ENCODE measurements at places on chromosomes 3 and 15.

DNA sequence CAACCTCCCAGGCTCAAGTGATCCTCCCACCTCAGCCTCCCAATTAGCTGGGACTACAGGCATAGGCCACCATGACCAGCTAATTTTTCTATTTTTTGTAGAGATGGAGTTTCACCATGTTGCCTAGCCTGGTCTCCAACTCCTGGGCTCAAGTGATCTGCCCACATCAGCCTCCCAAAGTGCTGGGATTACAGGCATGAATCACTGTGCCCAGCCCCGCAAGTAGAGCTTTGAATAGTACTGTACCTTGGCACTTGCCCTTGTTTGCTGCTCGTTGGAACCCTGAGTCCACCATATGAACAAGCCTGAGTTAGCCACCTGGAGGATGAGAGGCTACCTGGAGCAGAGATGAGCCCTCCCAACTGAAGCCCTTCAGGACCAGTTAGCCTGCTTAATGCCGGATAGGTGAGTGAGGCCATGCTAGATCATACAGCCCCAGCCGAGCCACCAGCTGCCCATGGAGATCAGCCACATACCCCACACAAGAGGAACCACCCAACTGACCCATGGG lies 267.9 kb downstream of the SHQ1 start:
- no peak for DNase-seq

DNA sequence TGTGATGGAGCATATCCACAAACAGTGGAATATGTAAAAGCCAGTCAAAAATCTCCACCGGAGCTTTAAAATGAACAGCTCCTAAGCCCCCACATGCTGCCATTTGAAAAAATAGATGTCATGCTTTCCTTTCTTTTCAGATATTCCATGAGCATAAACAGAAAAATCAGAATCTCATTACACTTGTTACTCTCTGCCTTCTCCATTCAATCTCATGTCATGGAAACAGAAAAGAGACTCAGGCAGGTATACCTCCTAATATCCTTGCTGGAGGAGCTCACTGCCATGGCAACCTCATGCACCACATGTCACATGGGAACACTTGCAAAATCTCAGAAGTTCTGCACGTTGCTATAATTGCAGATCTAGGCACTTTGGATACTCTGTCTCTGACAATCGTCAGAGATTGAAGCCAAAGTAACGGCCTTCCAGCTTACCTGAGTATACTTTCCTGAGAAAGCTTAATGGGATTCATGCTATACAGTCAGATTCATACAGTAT lies 317.0 kb upstream of the ADAMTS9 start:
- DNase-seq = no peak

GRCh38 chr3:128697341-128697740 lies 28.6 kb upstream of the RAB7A start:
- DNase-seq = no peak

DNA sequence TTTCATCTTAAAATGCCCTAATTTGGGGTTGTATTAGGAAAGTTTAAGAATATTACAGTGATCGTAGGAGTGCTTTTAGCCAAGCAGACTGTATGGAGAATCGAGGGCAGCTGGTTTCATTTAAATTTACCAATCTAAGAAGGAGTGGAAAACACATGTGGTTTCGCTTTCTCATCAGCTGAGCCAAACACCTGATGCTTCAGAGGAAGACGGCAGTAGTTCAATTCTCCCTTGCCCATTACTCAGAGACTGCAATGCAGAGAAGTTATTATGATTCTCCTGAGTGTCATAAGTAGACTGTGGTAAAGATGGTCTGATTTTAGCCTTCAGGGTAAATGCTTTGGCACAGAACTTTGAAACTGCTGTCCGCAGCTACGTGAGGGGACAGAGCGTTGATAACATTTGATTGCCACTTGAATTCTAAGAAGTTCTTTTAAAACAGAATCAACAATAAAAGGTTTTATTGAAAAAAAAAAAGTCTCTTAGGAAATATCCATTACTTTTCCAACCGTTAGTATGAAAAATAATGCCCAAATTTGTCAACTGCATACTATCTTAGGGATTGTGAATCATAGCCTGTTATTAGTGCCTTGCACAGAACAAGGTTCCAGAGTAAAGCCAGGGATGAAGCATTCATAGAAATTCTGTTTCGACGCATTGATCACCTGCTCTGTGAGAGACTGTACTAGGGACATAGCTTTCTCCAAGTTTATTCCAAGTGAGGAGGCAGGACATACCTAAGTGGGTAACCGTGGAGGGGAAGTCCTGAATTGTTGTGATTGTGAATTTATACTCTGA lies 25.6 kb downstream of the LYSMD4 start:
- no peak for DNase-seq

DNA sequence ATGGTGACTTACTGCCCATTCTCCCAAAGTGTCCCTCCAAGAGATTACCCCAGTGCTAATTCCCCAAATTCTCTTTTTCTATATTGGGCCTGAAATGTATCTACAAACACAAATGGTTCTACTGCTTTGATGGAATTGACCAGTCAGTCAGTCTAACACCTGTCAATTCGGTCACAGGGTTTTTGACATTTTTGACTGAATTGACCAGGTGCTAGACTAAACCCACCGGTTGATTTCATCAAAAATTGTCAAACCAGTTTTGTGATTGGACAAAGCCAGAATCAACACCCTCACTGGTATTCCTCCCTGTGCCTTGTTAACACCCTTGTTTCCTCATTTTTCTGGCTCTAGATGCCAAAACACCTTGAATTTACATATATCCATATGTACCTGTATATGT lies 398.4 kb upstream of the NR2F2 start:
- no peak for DNase-seq

GRCh38 chr3:46991406-46992165 lies 12.1 kb downstream of the NBEAL2 start:
- no peak for DNase-seq

DNA sequence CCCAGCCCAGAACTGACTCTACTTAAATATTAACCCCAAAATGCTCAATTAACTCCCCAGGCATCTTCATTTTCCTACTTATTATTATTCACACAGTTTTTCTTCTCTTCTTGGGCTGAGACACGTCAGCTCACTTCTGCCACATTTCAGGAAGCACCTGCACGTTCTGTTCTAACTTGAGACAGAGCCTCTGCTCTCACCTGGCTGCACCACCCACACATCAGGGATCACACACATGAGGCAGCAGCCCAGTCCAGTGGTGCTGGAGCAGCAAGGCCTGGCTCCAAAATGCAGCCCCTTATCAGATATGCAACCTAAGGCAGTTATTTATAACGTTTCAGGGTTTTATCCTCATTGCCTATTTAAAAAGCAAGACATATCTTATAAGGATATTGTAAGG lies 127.5 kb downstream of the OSBPL10 start:
- DNase-seq = no peak

DNA sequence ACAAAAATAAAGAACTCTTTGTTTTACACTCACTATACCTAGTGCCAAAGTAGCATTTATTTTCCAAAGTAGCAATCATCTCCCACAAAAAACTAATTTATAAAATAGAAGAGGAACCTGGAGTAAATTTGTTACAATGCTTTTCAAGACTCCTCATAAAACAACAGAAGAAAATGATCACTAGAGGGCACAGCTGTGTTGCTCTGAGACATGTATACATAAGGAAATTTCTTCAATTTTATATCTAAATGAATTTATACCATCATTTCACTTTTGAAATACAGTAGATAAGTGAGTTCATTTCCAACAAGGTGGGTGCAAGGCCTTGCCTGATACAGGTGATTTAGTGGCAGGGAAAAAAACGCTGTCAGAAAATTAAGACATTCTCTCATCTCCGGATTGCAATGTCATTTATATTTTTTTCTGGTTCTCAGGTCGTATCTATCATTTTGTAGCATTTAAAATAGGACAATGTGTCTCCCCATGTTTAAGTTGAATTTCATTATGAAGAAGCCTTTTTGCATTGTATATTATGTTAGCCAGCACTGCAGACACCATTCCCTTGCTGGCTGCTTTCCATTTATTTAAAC lies 25.3 kb upstream of the ARHGEF26 start:
- peak; percentile 55 for DNase-seq

DNA sequence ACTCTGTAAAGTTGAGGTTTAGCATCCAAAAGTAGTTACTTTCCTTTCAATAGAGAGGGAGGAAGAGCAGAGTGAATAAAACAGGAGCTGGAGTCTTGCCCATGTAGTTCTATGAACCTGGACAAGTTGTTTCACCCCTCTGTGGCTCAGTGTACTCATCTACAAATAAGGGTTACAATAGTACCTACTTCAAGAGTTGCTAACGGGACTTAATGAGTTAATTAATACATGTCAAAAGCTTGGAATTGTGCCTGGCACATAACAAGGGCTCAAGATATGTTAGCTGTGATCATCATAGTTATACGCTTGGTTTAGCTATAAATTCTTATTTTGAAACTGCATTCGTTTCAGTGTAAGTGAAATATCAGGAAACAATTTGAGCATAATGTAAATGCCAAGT lies 388.5 kb upstream of the THBS1 start:
- DNase-seq = no peak

DNA sequence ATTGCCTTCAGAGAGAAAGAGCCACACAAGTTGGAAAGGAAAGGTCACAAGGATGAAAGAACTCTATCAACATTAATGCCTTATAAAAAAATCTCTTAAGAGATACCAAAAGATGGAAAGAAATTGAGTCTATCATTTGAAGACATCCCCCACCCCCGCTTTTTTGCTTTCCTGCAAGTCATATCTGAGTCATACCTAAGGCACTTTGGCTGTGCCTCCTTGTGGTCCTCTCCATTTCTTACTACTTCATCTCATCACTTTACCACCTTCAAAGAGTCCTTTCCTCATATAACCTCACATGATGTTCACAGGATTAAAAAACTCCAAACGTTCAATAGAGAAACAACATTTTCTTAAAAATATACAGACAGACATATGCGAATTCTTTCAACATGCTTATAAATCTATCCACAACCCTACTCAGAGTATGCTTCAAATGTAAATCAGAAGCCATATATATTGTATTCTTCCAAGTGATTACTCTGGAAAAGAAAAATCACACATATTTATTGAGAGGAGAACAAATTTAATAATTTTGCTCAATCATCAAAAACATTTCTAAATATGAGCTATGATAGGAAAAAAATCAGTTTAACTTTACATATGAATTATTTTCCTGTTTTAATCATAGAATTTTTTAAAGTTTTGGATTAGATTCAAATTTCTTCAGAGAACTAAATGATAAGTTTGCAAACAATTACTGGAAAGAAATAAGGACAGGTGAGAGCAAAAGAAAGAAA lies 1003.9 kb upstream of the CFAP20DC start:
- no peak for DNase-seq

DNA sequence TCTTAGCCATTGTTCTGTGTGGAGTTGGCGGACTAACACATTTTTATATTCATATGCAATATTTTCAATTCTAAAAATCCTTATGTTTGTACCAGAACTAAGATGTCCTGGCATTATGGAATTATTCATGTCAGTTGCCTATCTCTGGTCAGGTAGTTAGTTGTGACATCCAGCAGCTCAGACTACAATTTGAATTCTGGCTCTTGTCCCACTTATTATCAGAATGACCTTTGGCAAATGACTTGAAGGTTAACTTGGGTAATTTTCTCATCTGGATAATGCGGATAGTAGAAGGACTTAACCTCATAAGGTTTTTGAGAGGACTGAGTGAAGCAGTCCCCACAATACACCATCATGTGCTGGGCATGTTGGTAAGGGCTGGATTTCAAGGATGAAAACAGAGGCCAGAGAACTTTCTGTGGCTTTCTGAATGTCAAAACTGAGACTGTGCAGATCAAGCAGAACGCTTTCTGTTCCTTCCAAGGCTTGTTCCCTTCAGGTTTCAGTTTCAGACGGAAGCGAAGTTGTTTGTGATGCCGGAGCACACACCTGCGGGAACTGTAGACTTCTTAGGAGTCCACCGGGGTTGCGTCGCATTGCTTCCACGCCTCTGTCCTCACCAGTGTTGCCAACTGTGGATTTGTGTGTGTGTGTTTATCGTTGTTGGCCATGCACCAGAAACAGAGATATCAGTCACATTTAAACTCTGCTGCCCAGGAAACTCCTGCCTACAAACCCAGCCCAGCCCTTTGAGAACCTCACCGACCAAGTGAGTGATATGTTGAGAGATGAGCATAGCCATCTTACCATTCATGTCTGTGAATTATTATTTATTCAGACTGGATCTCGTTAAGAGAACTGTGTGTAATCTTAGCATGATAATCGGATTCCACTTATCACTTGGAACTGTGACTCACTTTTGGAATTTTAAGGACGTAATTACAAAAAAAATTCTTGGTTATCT lies 76.0 kb downstream of the PTPRG start:
- DNase-seq = no peak

GRCh38 chr3:110569073-110569472 lies 502.5 kb upstream of the NECTIN3 start:
- no peak for DNase-seq

- no peak for DNase-seq
Observed at GRCh38 chr15:57510647-57511046, 81.1 kb upstream of the MYZAP start.

DNA sequence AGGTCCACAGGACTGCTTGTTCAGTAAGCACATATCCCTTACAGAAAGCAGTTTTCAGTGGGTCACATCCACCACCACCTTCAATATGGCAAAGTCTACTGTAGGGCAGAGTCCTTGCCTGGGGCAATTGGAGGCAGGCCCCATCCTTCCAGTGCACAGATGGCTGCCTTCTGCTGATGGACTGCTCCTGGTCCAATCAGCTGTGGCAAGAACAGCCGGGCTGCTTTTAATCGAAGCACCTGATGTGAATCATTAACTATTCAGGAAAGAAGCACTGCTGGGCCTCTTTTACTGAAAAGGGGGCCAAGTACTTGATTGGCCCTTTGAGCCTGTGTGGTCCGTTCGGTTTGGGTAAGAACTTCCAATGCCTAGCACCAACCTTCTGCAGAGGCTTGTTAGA lies 24.4 kb downstream of the LARS2 start:
- DNase-seq = no peak

DNA sequence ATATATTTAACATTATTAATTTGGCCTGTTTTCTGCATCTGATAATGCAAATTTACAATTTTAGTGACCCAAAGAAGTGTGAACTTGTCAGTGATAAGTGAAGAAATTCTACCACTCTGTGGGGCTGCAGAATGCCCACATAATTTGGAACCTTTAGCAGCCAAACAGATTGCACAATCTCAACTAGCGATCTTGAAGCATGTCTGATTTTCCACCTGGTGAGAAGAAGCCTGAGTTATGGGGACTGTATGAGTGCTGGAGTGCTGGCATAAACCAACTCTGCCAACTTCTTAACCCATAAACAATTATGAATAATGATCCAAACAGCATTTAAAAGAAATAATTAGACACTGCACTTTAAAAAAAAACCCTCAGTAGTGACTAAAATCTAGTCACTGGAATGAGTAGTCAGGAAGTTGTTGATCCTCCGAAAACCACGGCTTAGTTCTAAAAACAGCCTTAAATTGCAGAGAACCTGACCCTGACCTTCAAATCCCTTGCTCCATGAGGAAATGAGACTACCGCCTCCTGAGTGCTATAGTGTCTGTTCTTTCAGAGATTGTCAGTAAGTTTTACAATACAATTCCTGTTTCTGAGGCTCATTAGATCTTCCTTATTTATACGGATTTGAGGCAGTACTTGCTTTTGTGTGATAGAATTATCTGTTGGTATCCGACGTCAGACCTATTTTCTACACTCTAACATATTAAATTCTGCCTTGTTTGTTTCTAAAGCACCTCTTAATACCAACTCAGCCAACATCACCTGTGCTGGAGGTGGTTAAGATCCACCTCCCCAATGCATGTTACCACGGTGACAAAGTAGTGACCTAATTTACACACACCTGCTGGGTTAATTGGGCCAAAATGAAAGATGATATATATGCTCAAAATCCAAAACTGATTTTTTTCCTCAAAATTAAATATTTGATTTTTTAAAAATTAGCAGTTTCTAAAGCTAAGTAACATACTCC lies 267.7 kb downstream of the ZBTB20 start:
- no peak for DNase-seq

Measured in SK-MEL-5 (cell line).